ENCODE measurements at places on chromosomes 16 and 17. TPM values are rescaled to one million over a fixed set of nuclear protein-coding genes. Genes with fewer than 3 reads are reported as not detected.

GRCh38 chr16:56841233-56841632, 23.8 kb upstream of the SLC12A3 start:
- no peak for DNase-seq

TNFRSF17 gene
- total RNA-seq: not detected

FBXL16 gene
- total RNA-seq: 24.0 TPM

DNA sequence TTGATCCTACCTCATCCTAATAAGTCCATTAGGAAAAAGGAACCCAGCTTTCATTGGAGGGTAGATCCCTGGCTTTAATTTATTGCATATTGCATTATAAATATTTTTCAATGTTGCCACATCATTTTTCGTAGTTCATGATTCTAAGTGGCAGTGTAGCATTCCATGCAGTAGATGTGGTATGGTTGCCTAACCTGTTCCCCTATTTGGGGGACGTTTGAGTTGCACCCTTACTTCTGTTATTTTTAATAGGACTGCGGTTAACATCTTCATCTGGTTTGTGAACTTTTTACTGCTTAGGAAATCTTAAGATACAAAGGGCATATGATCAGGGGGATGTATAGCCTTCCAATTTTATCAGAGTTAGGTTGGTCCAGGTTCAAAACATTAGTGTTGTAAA, 5.4 kb downstream of the SCPEP1 start:
- DNase-seq: no peak

DNA sequence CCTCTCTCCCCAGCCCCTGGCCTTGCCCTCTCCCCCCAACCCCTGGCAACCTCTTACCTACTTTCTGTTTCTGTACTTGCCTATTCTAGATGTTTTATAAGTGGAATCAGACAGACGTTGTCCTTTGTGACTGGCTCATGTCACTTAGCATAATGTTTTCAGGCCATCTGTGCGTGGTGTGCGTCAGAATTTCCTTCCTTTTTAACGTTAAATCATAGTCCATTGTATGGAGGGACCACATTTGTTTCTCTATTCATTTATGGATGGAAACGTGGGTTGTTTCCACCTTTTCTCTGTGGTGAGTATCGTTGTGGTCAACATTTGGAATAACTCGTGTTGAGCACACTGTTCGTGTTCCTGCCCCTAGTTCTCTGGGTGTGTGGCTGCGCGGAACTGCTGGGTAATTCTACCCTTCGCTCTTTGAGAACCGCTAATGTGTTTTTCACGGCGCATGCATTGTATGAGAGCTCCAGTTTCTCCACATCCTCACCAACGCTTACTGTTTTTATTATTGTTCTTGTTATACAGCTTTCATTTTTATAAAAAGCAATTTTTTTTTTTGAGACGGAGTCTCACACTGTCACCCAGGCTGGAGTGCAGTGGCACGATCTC, 26.3 kb downstream of the ACTG1 start:
- no peak for DNase-seq

DNA sequence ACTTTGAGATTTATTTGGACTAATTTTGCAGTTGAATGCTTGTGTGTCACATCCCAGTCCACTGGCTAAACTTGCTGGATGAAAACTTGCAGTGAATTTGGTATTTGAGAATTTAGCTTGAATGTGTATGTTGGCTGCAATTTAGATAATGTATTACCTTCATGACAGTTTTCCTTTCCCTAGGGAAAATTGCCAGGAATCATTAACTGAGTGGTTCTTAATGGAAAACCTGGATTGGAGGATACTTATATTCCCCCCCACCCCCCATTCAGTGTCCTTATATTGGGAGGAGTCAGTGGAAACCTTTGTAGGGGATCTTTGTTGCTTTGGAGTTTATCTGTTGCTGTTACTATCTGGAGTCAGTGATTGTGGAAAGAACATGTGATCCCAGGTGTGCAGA, 67.6 kb downstream of the KPNA2 start:
- no peak for DNase-seq

KIAA0753 gene
- total RNA-seq: 34.1 TPM

GRCh38 chr17:1533661-1534325, 17.4 kb upstream of the INPP5K start:
- no peak for DNase-seq

GRCh38 chr17:59520251-59520650, 45.2 kb upstream of the DHX40 start:
- no peak for DNase-seq
